Midbrain (tissue), 1 donor: ENCODE measurements at places on chromosomes 16 and 17.
A peak's percentile ranks its signal among the peaks of the same experiment; 100 is the strongest.

- DNase-seq, result no peak
These were observed 20.7 kb upstream of the NAGS start for GRCh38 chr17:43983515-43984411.

DNA sequence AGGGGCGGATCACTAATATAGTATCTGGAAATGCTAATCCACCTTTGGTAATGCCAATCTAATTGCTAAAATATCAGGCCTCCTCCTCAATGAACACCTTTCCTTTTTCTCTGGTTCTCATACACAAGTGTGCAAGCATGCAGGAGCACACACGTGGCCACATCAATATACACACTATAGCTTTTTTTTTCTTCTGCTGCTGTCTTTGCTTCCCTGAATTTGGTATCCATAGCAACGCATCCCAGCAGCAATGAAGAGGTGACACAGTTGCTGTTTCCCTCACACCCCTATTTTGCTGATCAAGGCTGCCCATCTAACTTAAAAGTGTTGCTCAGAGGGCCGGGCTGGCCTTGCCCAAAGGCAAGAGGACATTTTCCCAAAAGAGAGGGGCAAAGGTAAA is 15.4 kb downstream of the NOG start:
- DNase-seq, result no peak

- DNase-seq, result peak; percentile 52
These were observed 765 bp downstream of the MYO18A start for GRCh38 chr17:29179232-29180033.

- no peak for DNase-seq
These were observed 6.4 kb downstream of the FBRS start for GRCh38 chr16:30664616-30665109.

GRCh38 chr17:31416503-31416923 is 25.0 kb downstream of the RAB11FIP4 start:
- DNase-seq, result peak; percentile 89

- no peak for DNase-seq
These were observed 874 bp downstream of the CMTM3 start for GRCh38 chr16:66605177-66605978.

DNA sequence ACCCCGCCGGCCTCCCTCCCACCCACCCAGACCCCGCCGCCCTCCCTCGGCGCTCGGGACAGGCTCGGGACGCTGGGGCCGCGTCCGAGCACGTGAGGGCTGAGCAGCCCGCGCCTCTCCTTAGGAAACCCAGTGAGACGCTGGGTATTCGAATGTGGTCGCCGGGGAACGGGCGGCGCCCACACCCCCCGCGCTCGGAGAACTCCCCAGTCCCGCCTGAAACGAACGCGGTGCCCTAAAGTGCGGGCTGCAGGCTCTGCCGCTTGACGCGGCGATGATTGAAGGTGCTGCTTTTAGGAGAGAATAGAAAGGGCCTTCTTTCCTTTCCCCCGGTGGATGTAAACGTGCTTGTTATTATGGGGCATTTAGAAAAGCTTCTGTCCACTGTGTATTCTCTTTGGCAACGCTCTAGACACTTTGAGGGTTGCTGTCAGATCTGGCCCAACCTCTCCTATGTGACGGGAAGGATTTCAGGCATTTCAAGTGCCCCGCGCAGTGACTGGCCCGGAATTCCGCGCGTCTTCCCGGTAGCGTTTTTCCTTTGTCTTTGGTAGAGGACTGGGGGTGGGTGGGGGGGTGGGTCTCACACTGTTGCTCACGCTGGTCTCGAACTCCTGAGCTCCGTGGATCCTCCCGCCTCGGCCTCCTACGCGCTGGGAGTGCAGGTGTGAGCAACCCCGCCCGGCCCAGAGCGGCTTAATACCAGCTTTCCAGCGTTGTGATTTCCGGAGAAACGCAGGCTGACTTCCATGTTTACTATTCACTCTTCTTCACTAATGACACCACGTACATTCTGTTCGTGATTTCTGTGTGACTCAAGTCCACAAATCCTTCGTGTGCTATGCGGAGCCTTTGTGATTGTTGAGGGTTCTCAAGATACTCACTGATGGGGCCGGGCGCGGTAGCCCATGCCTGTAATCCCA is 21.8 kb upstream of the FOXK2 start:
- DNase-seq, result no peak
